Stimulated activated CD4-positive, alpha-beta T cell treated with anti-CD3 and anti-CD28 coated beads, Interleukin-12 subunit alpha, Interleukin-12 subunit beta, amount 100 ng/mL, for 24 hours (primary cell): ENCODE measurements at places on chromosomes 1 and 21.

DNA sequence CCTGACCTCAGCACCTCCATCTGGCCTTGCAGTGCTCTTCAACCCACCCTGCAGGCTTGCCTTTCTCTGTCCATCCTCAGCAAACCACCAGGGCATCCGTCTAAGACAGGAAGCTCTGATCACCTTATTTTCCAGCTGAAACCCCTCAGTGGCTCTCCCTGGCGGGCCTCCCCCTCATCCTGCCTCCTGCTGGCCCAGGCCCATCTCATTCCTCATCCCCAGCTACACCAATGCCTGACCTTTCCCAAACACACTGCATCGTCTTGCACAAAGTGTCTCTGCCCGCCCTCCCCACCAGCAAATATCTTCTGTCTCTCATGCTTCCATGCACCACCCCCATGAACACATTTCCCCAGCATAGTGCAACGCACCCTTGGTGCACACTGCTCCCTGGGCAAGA lies 205.0 kb downstream of the TOMM20 start:
- no peak for DNase-seq

GRCh38 chr1:204712708-204713430 lies 27.3 kb upstream of the LRRN2 start:
- DNase-seq, result no peak

DNA sequence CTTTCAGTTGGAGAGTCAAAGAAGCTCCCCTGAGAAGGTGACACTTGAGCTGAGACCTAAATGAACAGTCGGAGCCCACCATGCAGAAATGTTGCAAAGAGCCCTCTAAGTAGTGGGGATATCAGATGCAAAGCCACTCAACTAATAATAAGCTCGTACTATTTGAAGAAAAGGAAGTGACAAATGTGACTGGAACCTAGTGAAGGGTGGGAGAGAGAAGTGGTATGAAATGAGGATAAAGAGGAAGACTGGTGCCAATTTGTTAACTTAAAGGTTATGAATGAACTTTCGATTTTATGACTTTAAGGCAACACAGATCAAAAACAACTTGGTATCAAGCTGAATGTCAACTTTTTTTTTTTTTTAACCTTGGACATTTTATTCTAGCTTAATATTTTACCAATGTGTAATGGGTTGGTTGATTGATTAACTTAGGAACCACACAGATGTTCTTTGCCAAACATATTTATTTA lies 14.7 kb downstream of the LYPLAL1 start:
- DNase-seq, result no peak

DNA sequence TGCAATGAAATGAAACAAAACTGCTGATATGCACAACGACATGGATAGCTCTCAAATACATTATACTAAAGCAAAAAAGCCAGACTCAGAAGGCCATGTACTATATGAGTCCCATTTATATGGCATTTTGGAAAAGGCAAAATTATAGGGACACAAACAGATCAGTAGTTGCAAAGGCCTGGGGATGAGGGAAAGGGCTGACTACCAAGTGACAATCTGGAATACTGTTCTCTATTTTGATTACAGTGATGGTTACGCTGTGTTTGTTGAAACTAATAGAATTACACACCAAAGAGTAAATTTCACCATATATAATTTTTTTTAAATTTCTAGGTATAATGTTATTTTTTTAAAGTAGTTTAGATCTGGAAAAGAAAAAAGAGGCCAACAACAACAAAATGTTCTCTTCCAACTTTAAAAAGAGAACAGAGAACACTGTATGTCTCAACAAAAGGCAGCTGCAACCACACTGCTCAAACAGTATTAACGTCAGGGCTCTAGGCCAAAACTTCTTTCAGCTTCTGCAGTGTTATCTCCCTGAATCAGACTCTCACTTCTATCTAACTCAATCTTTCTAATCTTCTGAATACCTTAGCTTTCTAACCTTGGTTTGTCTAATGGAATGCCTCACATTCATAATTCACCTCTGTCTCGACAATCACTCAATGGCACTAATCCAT lies 75.8 kb downstream of the FOXJ3 start:
- no peak for DNase-seq

GRCh38 chr1:65668368-65668767 lies 124.3 kb upstream of the PDE4B start:
- no peak for DNase-seq

DNA sequence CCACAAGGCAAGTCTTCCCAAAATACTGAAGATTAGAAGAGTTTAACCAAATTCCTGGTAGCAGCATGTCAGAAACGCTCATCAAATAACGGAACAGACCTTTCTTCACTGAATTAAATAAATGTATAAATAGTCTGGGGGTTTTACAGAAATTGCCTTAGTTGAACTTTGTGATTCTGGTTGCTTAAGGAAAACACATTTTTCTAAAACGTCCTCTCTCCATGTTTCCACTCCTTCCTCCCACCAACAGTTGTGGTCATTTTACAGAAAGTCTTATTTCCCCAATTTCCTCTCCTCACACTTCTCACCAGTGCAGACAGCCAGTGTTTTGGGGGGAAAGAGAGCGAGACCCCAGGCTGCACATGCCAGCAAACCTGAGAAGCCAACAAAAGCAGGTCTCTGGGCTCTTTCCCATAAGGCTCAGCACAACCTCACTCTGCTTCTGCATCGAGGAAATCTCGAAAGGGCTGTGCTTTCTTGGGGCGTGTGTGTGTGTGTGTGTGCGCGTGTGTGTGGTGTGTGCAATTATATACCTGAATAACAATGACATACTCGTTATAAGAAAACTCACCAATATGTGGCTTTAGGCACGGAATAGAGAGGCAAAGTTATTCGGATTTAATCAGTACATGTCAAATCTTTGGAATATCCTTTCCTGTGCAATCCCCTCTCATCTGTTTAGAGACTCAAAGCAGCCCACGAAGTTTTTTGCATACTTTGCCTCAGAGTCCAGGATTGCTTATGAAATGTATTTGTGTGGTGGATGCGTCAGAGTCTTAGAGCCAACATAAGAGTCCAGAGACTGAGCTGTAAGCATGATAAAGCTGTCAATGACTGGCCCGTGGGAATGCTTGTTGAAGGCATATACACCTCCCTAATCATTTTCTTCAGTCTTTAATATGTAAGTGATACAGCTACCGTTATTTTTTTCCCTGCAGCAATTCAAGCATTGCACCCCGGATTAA lies 2.0 kb downstream of the KCNJ15 start:
- DNase-seq, result no peak

GRCh38 chr1:163673759-163674151 lies 352.0 kb downstream of the NUF2 start:
- no peak for DNase-seq

- DNase-seq, result no peak
Observed at GRCh38 chr1:87902830-87903229, 574.1 kb downstream of the LMO4 start.

- DNase-seq, result no peak
Observed at GRCh38 chr21:40254540-40255465, 387.6 kb downstream of the PCP4 start.

- DNase-seq, result no peak
Observed at GRCh38 chr1:68011657-68012375, 38.6 kb downstream of the DIRAS3 start.

DNA sequence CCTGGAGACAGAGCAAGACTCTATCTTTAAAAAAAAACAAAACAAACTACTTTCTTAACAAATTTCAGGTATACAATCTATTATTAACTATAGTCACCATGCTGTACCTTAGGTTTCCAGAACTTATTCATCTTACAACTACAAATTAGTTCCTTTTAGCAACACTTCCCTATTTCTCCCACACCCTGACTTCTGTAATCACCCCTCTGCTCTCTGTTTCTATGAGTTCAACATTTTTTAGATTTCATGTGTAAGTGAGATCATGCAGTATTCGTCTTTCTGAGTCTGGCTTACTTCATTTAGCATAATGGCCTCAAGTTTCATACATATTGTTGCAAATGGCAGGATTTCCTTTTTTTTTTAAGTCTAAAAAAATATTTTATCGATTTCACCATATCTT lies 77.9 kb upstream of the LPGAT1 start:
- DNase-seq, result no peak

DNA sequence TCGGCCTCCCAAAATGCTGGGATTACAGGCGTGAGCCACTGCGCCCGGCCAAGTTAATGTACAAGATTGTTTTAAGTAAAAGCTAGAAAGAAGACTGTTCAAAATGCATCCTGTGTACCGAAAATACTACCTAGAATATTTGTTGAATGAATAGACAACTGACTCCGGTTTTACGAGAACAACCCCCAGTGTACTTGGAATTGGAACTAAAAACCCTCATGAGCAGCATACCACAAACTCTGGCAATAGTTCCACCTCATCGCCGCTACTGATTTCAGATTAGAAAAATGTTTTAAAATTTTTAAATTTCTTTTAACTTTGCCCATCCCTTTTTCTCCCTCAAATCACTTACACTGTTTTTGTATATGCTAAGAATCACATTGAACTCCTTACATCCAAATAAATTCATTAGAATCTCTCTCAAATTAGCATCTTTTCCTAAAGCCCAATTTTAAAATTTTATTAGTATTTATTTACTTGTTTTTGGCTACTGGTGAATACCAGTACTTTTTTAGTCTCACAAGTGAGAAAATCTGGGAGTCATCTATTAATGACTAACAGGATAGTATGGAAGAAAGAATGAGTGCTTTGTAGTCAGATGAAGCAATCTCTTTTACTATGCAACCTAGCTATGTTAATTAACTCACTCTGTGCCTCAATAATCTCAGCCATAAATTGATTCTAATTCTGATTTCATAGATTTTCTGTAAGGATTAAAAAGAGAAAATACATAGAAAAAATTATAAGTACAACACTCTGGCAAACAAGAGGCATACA lies 95.1 kb downstream of the GPATCH2 start:
- no peak for DNase-seq

DNA sequence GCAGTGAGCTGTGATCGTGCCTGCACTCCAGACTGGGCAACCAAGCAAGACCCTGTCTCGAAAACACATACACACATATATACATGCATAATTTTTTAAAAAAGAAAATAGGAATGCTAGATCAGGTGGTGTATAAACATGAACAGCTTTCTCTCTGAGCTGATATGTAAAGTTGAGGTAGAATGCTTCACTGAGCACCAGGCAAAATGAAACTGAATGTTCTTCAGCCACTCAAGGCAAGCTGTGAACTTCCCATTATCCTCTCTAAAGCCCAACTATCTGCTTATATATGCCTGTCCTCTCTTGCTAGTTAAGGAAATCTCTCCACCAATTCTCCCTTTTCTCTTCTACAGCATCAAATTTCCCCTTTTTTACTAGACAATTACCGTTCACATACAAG lies 93.0 kb downstream of the NUF2 start:
- no peak for DNase-seq

DNA sequence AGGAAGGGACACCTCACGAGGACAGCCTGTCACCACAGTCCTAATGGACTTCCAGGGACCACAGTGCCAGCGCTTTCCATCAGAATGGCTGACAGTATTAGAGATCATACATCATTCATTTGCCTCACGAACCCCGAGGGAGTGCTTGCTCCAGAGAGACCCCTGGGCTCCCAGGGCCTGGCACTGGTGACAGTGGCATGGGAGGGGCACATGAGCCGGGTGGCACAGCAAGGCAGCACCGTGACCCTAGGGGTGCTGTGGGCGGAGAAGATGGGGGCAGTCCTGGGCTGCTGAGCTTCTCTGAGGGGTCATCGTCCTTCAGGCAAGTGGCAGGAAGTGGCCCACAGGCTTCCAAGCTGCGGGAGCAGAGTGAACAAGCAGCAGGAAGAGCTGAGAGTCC lies 16.4 kb upstream of the TSPEAR start:
- DNase-seq, result no peak

DNA sequence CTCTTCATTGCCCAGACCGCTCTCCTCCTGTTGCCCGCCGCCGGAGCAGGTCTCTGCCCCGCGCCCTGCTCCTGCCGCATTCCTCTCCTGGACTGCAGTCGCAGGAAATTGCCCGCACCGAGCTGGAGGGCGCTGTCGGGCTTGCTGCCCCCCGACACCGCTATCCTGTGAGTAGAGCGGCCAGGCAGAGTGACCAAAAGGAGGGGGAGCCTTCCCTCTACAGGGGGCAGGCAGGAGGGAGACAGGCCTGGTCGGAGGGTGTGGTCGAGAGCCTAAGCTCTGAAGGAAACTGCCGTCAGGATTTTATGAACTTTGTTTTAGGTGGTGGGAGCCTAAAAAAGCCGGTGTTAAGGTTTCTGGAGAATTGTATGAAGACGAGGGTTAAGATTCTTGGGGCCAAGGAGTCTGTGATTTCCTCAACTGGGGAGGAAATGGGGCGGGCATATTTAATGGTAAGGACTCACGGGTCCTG lies 517 bp downstream of the LRIG2 start:
- DNase-seq, result no peak

DNA sequence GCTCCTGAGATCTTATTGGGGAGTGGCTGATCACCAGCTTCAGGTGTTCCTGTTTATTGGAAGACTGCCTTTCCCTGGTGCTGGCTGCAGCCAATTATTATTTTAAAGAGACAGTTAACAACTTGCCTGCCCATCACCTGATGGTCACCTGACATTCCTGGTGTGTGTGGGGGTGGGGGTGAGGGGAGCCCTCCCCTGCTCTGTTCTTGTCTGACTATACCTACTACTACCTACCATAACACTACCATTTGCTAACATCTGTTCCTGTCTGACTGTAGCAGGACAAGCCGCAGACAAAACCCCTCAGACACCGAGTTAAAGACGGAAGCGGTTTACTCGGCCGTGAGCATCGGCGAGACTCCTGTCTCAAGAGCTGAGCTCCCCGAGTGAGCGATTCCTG lies 54.9 kb upstream of the NBPF3 start:
- no peak for DNase-seq

- DNase-seq, result no peak
Observed at GRCh38 chr21:41294548-41295231, 21.9 kb upstream of the FAM3B start.

DNA sequence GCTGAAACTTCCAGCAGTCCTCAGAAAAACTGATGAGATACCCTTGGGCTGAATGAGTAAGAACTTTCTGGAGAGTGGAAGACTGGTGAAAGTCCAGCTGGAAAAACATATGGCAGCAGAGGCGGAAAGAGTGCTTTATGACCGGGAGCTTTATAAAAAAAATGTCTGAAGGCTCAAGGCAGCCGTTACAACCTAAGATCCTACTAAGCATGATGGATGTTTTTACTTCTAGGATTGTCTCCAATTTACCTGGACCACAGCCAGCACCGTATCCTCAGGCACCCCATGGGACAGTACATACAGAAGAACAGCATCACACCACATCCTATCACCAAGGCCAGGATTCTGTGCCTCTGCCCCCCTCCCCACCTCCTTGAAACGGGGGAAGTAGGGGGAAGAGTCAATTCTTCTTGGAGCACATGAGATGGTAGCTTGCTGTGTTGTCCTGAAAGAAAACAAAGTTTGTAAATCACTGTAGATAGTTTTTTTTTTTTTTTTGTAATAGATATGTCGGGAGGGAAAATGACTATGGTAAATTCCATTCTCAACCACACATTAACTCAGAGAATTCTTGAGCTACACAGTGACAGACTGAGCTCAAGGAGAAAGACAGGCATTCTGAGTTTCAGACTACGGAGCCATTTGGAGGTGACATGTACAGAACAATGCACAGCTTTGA lies 11.8 kb upstream of the IRF2BP2 start:
- DNase-seq, result no peak

- no peak for DNase-seq
Observed at GRCh38 chr1:33271666-33272505, 15.6 kb downstream of the ZNF362 start.

GRCh38 chr1:118184739-118185083 lies 317 bp downstream of the SPAG17 start:
- no peak for DNase-seq

GRCh38 chr21:41966872-41967621 lies 13.2 kb upstream of the C2CD2 start:
- no peak for DNase-seq
